ENCODE measurements at places on chromosomes 5 and 9. TPM values are rescaled to one million over a fixed set of nuclear protein-coding genes. Genes with fewer than 3 reads are reported as not detected.

GRCh38 chr5:85985167-85985566 is 632.6 kb upstream of the COX7C start:
- no peak for DNase-seq

UBQLN1 gene
- 81.7 TPM for total RNA-seq

PCDHAC2 gene
- 6.0 TPM for total RNA-seq

AQP3 gene
- total RNA-seq: 468 TPM

DNA sequence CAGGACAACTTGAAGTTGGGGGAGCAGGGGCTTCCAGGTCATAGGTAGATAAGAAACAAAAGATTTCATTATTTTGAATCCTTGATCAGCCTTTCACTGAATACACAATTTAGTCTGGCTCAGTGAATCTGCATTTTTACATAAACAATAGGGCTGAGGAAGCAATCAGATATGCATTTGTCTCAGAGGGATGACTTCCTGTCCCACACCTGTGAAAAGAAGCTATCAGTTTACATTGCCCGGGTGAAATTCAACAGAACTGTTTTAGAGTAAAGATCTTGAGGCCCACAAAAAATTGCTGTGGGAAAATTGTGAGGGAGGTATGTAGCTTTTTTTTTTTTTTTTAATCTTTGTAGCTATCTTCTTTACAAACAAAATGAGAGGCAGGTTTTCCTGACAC is 38.3 kb downstream of the DNAJB5 start:
- no peak for DNase-seq

LVRN gene
- not detected for total RNA-seq

- no peak for DNase-seq
These were observed 124.2 kb downstream of the GNA14 start for GRCh38 chr9:77523891-77524290.

DNA sequence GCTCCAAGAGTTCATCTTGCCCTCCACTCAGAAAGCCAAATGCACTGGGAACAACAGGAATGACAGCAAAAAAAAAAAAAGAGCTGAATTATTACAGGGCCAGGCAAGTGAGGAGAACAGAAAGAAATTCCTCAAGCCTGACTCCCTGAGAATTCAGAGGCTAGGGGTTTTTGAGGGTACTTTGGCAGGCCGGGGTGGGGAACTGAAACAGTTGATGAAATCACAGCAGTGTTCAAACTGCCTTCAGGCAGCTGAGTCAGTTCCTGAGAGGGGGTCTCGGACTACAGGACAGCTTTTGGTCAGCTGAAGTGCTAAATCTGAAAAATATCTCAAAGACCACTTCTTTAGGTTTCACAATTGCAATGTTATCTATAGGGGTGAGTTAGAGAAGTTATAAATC is 419.4 kb downstream of the SEMA5A start:
- DNase-seq: no peak

SOX30 gene
- total RNA-seq: not detected

- DNase-seq: no peak
These were observed 15.2 kb downstream of the UBAC1 start for GRCh38 chr9:135945969-135946368.

CDH18 gene
- total RNA-seq: not detected

DNA sequence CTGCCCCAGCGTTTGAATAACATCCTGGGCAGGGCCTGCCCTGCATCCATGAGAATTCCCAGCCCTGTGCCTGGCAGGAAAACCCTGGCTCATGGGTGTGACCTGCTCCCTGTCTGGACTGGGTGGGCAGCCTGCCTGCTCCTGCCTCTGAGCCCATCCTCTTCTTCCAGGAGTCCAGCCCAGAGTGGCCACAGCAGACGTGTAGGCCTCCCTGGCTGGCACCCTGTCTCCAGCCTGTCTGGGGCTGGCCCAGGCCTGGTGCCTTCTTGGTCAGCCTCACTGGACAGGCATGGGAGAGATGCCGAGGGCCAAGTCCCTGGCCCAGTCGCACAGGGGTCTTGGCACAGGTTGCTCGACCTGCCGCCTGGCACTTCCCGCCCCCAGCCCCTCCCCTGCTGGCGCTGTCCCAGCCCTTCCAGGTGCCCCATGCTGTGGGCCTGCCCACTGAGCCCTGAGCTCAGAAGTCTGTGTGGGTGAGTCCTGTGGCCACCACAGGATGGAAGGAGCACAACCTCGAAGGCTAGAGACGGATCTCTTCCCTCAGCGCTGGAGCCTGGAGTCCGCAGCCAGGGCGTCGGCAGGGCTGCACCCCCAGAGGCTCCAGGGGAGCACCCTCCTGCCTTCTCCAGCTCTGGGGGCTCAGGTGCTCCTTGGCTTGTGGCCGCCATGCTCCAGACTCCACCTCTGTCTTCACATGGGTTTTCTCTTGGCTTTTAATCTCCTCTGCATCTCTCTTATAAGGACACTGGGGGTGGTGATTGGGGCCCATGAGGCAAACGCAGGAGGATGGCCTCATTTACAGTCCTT is 11.8 kb upstream of the COL5A1 start:
- no peak for DNase-seq

- no peak for DNase-seq
These were observed 7.9 kb downstream of the HAND1 start for GRCh38 chr5:154470137-154470536.

INSL4 gene
- not detected for total RNA-seq

- DNase-seq: no peak
These were observed 6.1 kb upstream of the FGF18 start for GRCh38 chr5:171413153-171413910.

GRCh38 chr9:92970467-92970923 is 23.2 kb downstream of the FGD3 start:
- DNase-seq: no peak

DNA sequence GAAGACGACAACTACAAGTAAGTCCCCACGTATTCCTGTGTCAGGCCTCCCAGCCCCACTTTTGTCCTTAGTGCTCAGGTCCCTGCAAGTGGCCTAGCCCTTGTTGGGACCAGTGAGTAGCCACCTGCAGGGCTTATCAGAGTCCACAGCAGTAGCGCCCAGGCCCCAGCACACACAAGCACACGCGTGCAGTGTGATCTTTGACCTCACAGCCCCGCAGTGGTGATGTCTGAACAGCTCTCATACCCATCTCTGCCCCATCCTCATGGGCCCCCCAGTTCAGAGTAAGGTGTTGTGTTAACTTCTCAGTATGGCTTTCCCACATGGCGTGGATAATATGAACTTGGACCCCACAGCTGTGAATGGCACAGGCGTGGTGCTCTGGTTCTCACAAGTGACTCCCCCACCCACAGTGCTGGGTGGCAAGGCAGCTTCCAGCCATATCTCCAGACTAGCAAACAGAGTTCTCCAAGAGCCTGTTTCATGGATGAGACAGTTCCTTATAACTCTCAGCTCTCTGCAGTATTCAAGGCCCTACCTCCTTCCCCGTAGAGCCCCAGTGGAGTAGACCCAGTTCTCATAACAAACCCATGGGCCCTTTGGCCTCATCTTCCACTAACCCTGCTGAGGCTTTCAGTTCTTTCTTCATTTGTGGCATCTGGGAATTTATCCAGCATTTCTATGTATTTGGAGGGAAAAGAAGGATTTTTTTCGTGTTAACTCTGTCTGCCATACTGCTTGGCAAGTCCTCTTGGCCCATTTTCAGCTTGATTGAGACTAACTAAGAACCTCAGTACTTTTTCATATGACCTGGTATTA is 46.5 kb upstream of the ANGPTL2 start:
- no peak for DNase-seq

GRCh38 chr5:65825408-65826328 is 100.7 kb upstream of the ERBIN start:
- DNase-seq: no peak

GRCh38 chr9:94817291-94818177 is 91.0 kb downstream of the AOPEP start:
- DNase-seq: no peak

DNA sequence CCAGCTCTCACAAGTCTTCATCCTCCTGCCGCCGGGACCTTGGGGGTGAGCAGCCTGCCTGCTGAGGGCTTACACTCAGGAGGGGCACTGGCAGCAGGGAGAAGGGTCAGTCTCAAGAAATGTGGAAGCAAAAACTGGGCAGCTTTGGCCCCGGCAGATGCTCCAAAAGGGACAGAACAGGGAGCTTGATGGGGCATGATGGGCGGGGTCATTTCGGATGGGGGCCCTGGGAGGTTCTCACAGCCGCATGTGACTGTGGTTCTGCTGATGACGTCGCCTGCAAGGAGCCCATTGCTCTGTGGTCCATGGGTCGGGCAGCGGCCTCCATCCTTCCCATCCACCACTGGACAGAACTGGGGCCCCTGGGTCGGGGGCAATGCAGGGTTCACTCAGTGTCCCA is 76.6 kb downstream of the OLFM1 start:
- DNase-seq: no peak

GRCh38 chr5:82684165-82684564 is 393.0 kb downstream of the TMEM167A start:
- DNase-seq: no peak

DNA sequence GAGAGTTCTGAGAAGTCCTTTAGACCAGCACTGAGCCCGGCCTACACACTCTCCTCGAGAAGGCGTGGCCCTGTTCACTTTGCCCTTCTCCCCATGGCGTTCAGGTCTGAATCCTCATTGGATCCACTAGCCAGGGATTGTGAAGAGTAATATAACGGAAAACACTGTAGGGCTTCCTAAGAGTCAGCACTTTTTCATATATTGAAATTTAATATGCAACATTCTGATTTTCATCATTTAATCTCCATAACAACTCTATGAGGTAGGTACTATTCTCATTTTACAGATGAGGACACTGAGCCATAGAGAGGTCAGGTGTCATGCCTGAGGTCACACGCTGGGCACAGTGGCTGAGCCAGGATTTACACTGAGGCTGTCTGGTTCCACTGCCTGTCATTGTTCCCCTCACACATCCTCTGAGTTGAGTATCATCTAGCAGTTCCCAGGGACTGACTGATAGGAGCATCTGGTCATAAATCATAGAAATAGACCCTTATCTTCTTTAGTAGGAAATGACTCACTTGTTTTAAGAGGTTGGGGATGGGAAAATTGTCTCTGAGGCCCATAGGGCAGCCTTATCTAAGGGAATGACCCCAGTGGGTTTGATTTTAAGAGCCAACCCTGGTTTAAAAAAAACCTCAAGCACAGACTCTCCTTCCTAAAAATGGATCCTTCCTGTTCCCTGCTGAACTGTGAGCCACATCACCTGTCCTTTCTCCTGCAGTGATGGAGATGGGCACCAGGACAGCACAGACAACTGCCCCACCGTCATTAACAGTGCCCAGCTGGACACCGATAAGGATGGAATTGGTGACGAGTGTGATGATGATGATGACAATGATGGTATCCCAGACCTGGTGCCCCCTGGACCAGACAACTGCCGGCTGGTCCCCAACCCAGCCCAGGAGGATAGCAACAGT is 41.2 kb downstream of the THBS4 start:
- no peak for DNase-seq

EDIL3 gene
- total RNA-seq: 40.1 TPM

EGFLAM gene
- 1.0 TPM for total RNA-seq
